Stimulated activated CD8-positive, alpha-beta memory T cell treated with anti-CD3 and anti-CD28 coated beads, Interleukin-4, amount 100 ng/mL, for 1 hour (primary cell): ENCODE measurements at places on chromosomes 5 and 9.

DNA sequence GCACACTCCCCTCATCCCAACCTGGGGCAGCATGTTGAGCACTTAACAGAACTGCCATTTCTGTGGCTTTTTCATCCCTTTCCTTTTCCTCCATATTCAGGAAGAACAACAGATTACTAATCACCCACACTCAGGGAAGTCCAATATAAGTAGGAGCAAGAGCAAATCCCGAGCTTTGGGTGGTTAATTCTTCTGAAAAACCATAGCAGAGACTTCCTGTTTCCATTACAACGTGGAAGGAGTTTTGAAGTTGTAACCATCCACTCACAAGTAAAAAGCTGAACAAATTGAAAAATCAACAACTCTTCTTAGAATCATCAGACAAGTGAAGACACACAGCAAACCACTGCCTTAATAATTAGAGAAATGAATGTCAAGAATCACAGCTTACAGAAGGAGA lies 8.2 kb downstream of the CTSL start:
- no peak for DNase-seq

GRCh38 chr5:120518581-120518980 lies 54.5 kb downstream of the PRR16 start:
- no peak for DNase-seq

- no peak for DNase-seq
Measured at GRCh38 chr5:97131921-97132320, 10.5 kb downstream of the LIX1 start.

DNA sequence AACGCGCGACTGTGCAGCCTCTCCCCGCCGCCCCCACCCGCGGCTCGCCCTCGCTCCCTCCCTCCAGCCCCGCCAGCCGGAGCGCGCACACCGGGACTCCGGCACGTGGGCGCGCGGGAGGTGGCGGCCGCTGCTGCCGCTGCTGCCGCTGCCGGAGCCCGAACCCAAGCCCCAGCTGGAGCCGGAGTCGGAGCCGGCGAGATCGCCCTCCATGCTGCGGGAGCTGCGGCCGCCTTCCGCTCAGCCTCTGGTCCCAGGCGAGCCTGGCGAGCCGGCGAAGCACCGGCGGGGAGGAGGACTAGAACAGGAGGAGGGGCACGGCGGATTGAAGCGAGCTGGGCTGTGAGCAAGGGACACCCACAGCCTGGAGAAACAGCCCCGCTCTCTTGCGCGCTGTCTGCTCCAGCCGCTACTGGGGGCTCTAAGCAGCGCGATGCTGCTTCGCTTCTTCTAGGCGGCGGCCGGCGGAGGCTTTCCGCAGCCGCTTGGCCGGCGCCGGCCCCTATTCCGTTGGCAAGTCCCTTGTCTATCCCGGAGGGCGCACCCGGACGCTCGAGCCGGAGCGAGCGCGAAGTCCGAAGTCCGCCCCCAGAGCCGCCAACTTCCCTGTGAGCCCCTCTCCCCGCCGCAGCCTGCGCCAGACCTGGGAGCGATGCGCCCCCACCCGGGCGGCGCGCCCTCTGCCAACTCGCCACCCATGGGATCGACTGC lies 598.7 kb upstream of the SGCD start:
- DNase-seq, result no peak

DNA sequence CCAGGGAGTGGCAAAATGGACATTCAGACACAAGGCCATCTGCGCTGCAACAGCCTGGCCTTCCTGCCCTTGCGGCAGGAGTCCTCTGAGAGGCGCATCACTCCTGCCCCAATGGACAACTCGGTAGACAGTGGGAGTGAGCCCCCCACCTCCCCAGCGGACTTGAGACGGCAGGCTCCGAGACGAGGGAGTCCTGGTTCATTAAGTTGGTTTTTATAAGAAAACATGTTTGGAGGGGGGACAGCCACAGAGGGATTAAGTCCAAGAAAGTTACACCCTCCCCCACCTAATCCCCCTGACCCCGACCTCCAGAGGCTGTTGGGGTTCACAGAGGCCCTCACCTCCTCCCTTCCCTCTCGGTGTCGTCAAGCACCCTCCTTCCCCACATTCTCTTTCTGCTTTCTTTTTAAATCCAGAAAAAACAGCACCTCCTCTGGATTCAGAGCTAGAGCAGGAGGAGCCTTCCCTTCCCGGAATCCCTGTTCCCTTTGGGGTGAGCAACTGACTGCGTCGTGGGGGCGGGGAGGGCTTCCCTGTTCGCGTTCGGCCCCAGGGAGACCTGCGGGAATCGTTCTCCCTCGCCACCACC lies 1.8 kb upstream of the EGR1 start:
- no peak for DNase-seq

GRCh38 chr5:132459983-132460838 lies 30.4 kb downstream of the IRF1 start:
- DNase-seq, result no peak

- DNase-seq, result no peak
Measured at GRCh38 chr5:107213025-107213424, 457.7 kb downstream of the EFNA5 start.

DNA sequence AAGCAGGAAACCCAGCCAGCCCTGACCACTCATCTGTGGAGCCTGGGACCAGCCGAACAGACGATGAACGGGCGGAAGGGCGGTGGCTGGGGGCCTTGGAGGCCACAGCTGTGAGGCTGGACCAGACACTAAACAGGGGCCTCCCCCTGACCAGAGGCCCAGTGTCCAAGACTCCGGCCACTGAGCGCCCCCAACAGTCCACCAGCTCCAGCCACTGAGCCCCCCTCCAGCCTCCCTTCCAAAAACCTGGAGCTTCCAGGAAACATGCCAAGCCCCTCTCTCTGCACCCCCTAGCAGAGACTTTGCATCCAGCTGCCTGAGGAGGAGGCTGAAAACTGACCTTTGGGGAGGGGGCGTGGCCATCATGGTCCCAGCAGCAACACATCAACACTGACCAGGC lies 23.2 kb downstream of the CNTFR start:
- no peak for DNase-seq

DNA sequence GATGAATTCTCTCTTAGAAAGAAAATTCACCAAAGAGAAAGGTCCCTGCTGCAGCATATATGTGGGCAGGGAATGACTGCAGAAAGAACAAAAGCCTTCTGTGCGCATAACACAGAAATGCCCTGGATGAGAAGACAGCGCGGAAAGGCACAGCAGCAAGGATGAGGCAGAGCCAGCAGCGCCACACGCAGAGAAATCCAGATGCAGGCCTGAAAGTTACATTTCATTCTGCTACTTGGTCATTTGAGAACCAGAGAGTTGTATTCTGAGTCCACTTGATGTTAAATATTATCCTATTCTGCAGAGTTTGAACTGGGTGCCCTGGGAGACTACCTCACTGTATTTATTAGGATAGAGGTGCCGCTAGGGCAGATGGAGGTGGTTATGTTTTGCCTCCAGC lies 68.5 kb downstream of the GLDC start:
- no peak for DNase-seq

- DNase-seq, result peak; percentile 27
Measured at GRCh38 chr5:151086905-151087360, 6.1 kb upstream of the TNIP1 start.

DNA sequence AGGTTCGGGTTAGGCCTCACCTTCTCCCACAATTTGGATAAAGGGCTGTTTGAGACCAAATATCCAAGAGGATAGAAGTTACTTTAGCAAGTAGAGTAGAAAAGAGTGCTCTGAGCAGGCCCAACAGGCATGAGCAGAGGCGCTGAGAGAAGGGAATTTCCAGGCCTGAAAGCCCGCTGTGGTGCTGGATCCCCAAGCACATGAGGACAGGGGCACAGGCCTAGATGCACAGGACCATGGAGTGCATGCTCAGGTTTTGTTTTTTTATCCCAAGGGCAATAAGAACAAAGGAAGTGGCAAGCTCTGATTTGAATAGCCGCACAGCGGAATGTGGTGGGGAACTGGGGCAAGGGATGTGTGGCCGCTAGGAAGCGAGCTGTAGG lies 33.3 kb downstream of the OSMR start:
- no peak for DNase-seq

DNA sequence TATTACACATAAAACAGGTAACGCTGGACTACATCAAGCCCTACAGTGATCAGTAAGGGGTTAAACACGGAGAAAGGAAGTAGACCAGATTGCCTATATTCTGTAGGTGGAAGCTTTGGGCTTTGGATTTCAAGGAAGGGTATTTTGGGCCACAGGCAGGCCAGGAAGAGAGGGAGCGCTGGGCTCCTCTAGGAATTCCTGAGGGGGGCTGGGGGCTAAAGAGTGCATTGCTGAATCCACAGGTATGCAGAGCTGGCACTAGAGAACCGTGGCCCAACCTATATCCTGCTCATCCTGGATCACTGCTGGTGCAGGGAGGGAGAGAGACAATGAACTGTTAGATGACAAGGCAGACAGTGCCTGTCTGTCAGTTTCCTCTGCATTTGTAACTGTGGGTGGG lies 367.1 kb downstream of the CSNK1G3 start:
- no peak for DNase-seq

DNA sequence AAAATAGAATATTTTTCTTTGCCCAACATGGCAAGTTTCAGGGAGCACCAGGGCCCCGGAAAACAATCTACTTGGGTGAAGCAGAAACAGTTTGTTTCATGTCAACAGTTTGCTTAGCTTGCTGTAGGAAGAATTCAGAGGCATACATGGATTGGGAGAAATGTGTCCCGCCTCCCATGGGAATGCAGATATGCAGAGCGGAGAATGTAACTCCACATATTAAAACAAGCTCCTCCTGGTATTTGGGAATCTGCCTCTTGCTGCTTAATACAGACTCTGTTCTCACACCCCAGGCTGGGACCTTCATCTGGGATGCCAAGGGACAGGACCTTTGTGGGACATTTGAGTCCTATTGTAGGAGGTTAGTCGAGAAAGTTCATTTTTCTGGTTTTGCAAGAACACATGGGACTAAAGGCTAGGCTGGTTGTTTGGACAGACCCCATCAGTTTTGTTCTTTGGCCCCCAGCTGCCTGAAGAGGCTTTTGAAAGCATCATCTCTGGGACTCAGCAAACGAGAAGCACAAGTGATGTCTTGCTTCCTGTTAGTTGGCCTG lies 220.5 kb upstream of the ADRA1B start:
- DNase-seq, result no peak

- no peak for DNase-seq
Measured at GRCh38 chr9:110198357-110198756, 9.6 kb downstream of the C9orf152 start.

GRCh38 chr5:172550996-172551395 lies 90.1 kb upstream of the NEURL1B start:
- no peak for DNase-seq

GRCh38 chr5:159095151-159095721 lies 4.5 kb downstream of the EBF1 start:
- no peak for DNase-seq
